Pons (tissue), 1 donor: ENCODE measurements at places on chromosomes 13 and 19.

DNA sequence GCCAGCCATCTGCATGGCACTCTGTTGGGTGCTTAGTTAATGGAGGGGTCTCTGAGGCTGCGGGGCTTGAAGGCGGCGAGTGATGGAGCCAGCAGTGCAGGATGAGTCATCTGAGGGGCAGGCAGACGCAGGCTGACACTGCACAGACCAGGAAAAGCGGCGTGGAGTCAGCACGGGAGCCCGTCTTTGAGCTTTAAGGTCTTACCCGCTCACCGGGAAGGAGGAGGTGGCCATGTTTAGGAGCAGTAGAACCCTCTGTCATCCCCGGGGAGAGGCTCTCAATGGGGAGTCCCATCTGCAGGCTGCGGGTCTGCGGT lies 13.1 kb downstream of the NAXD start:
- no peak for DNase-seq

DNA sequence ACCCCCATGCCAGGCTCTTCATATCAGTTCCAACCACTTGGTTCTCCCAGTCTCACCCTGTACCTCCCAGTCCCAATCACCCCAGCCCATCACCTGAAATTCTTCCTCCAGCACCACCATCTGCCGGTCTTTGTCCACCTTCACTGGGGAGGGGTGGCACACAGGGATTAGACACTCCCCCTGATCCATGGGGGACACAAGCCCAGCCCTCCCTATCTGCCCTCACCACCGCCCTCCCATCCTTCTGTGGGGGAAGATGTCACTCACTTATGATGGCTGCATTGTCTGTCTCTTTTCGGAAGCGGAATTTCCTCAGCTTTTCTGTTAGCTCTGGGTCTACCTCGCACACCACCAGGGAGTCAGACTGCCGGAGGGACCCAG lies 685 bp downstream of the GMFG start:
- no peak for DNase-seq

DNA sequence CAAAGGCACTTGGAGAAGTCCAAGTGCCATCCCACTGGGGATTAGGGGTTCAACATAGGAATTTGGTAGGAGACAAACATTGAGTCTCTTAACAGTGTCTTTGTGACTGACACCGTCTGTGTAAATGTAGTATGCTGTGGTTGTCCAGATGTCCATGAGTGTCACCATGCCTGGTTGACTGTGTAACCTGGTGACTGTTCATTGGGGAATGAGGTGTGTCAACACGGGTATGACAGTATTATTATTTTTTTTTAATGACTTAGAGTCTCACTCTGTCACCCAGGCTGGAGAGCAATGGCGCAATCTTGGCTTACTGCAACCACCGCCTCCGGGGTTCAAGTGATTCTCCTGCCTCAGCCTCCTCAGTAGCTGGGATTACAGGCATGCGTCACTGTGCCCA lies 16.2 kb downstream of the PKN1 start:
- DNase-seq = no peak

GRCh38 chr13:113508521-113509254 lies 18.2 kb upstream of the DCUN1D2 start:
- no peak for DNase-seq

GRCh38 chr19:43656436-43656835 lies 13.5 kb downstream of the PLAUR start:
- no peak for DNase-seq

GRCh38 chr19:53864308-53864836 lies 3.3 kb upstream of the MYADM start:
- DNase-seq = peak; percentile 96

DNA sequence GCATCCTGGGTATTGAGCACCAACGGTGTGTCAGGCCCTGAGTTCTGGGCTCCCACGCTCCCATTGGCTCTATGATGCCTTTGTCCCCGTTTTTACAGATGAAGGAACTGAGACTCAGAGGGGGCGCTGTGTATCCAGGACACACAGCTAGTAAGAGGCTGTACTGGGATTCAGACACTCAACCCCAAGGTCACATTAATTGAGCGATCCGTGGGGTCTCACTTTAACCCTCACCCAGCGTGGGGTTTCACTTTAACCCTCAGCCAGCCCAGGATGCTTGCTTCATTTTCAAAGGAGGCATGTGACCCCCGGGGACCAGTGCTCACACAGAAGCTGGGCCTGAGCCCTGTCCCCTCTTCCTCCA lies 42.6 kb downstream of the CYP4F22 start:
- no peak for DNase-seq

DNA sequence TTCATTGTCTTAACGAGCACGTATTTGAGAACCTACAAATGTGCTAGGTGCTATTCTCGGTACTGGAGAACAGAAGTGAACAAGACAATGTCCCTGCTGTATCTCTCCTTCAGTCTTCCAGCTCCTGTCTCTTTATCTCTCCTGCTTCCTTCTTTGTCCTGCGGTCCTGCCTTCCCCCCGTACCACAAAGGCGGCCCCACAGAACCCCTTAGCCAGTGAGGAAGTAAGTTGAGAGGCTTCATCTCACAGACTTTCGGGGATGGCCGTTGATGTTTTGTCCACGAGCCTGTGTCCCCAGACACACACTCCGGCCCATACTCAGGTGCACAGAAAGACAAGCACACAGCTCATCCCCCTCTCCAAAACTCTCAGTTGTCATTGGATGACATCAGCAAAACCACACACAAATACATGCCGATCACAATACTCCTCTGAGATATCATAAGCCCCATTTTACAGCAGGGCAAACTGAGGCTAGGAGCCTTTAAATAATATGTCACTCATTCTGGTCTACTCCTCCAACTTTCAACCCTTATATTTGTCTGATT lies 507 bp upstream of the SWSAP1 start:
- no peak for DNase-seq

- no peak for DNase-seq
Measured at GRCh38 chr13:49046002-49046401, 70.3 kb downstream of the FNDC3A start.

DNA sequence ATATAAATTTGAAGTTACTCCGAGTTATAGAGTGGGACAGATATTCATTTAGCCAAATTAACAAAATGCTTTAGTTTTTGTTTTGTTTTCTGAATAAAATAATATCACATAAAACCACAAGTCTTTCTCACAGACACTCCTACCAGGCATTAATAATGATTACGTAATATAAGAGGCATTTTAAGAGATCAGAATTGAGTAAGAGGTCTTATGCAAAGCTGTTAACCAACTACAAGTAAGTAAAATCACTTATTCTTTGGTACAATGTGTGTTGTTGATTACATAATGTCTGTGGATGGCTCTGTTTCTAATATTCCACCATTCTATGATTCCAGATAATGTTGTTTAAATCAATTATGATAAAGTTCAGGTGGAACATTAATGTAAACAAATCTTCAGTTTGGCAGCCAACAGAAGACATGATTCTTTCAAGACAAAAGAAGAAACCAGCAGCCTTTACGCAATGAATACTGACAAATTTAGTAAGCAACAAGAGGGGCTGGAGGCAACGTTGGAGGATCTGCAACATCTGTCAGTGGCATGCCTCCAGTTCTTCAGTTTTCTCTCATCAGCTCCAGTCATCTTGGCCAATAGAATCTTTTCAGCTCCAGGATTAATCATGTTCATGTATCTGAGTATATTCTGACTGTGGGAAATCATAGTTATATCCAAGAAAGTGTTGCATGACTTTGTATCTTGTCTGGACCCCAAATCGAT lies 403.8 kb downstream of the SLITRK5 start:
- DNase-seq = no peak

GRCh38 chr19:5943045-5943444 lies 29.0 kb downstream of the CAPS start:
- DNase-seq = no peak

DNA sequence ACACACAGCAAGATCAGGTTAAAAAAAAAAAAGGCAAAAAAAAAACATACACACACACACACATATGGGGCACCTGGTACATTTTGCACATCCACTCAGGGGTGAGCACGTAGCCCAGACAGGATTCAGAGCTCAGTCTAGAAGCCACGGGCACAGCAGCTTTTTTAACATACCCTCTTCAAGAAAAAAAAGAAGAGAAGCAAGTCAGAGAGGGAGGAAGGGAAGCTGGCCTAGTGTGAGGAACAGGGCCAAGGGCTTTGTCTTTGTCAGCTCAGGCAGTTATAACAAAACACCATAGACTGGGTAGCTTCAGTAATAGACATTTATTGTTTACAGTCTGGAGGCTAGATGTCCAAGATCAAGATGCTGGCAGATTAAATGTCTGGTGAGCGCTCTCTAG lies 2.3 kb upstream of the TPM4 start:
- peak; percentile 83 for DNase-seq

DNA sequence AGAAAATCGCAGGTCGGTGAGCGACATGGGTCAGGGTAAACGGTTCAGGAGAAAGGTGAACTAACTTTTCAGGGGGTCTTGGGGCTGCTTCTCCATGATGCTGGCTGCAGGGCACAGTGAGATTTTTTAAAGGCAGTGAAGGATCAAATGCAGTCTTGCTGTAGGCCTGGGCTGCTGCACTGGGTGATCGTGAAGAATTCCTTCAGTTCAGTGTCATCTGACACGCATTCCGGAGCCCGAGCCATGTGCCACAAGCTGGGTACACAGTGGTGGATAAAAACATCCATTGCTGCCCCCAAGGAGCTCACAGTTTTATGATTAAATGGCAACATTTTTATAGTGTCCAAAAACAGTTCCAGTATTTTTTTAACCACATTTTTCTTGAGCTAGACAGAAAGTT lies 56.3 kb upstream of the GPR12 start:
- no peak for DNase-seq
